ENCODE measurements at places on chromosomes 16 and 17. TPM values are rescaled to one million over a fixed set of nuclear protein-coding genes. Genes with fewer than 3 reads are reported as not detected.

DNA sequence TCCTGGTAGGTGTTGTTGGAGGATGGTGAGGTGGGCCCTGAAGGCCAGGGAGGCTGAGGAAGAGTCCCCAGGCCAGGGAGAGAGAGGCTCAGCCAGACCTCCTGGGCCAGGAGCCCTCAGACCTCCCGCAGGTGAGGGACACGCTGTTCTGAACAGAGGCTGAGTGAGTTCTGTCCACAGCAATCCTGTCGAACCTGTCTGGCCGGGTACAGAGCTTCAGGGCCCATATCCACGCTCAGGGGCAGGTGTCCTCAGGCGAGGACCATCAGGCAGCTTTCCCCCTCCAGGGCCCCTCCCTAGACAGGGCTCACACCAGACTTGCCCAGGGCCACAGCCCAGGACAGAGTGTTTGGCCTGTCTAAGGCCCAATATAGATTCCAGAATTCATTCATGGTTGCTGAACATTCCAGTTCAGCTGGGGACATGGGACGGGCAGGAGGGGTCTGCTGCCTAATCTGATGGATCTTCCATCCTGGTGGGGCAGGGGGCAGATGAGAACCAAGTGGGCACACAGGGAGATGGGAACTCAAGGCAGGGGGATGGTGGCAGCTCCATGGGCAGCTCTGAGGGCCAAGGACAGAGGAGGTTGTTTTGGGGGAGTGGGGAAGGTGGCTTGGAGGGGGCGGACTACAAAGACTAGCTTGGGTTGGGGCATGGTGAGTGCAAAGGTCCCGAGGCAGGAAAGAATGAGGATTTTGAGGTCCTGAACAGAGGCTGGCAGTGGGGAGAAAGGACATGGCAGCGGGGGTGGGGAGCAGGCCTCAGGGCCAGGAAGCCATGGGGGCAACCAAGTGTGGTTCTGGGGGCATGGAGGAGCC is 23.4 kb upstream of the MPRIP start:
- DNase-seq, result no peak

- DNase-seq, result no peak
Observed at GRCh38 chr17:6753006-6753445, 2.8 kb upstream of the XAF1 start.

DNA sequence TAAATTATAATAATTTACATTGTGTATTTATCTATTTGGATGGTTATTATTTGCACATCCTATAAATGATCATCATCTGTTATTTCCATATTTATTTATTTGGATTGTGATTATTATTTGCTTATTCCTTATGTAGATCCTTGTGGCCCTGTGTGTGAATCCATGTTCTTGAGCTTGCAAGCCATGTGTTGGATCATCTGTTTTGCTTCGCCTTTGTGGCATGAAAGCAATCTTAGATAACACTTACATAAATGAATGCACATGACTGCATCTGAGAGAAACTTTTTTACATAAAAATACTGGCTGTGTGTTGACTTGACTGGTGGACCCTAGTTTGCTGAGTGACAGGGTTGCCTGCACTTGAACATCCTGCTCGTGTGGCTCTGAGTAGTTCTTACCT is 1024.5 kb upstream of the RBFOX1 start:
- no peak for DNase-seq

DNA sequence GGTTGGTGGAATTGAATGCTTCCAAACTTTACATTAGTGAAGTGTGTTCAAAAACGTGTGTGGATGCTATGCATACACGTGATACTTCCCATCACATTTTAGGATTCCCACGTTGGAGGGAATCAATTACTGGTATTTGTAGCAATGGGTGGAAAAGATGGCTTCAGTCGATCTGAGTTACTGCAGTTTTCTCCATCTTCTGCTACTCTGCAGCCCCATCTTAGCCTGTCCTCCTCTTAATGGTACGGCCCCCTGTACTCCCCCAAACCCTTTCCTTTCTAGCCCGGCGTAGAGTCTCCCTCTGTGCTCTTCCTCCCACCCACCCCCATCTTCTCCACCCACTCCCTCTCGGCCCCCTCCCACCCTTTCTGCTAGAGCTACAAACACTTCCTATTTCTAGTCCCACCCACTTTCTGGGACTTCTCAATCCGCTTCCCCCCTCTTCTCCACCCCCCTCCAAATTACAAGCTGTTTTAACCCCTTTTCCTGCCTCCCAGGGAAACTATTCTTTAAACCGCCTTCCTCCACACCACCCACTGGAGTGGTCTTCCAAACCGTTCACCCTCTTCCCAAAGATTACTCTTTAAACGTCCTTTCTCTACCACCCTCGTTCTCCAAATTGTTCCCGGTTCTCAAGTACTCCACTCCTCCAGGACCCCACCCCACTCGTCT is 1.1 kb downstream of the CHTF8 start:
- no peak for DNase-seq

DNA sequence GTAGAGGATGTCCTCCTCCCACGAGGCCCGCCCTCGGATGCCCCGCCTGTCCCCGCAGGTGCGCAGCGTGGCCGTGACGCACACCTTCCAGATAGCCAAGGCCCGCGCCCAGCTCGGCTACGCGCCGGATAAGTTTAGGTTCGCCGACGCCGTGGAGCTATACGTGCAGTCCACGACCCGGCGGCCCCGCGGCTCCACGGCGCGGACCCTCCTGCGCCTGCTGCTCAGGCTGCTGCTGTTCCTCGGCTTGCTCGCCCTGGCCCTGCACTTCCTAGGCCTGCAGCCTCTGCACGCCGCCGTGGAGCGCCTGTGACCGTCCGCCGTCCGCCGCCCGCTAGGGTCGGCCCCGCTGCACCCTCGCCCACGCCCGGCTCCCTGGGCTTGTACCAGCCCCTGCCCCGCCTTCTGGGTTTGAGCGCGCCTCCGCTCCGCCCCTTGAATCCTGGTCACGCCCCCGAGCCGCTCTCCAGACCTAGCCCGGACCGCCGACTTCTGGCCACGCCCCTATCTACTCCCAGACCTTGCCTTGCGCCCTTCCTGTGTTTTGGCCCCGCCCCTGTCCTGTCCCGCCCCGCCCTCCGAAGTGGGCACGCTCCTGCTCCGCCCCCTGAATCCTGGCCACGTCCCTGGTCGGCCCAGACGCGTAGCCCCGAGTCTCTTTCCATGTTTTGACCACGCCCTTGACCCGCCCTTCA is 15.8 kb upstream of the EEF2K start:
- DNase-seq, result no peak

- no peak for DNase-seq
Observed at GRCh38 chr16:85435700-85436099, 177.4 kb upstream of the GSE1 start.

GRCh38 chr17:38730526-38731379 is 612 bp downstream of the CISD3 start:
- DNase-seq, result peak; percentile 61

DNA sequence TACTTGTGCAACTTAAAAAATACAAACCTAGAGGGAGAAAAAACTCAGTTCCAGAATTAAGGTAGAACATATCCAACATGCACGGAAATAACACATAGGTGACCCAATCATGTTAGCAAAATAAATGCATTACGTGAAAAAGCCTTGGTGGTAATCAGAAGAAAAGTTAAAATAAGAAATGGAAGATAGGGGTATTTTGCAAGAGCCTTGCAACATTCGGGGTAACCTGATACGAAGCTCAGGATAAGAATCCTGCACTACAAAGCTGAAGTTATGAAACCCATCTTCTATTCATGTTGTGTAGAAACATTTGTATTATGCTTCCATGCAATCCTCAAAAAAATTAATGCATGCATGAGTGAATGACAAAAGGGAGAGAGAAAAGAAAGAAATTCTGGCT is 33.1 kb downstream of the CHCT1 start:
- DNase-seq, result no peak

- DNase-seq, result no peak
Observed at GRCh38 chr17:81563861-81564586, 11.9 kb upstream of the FAAP100 start.

GRCh38 chr16:2968368-2968737 is 795 bp upstream of the PAQR4 start:
- no peak for DNase-seq

DNA sequence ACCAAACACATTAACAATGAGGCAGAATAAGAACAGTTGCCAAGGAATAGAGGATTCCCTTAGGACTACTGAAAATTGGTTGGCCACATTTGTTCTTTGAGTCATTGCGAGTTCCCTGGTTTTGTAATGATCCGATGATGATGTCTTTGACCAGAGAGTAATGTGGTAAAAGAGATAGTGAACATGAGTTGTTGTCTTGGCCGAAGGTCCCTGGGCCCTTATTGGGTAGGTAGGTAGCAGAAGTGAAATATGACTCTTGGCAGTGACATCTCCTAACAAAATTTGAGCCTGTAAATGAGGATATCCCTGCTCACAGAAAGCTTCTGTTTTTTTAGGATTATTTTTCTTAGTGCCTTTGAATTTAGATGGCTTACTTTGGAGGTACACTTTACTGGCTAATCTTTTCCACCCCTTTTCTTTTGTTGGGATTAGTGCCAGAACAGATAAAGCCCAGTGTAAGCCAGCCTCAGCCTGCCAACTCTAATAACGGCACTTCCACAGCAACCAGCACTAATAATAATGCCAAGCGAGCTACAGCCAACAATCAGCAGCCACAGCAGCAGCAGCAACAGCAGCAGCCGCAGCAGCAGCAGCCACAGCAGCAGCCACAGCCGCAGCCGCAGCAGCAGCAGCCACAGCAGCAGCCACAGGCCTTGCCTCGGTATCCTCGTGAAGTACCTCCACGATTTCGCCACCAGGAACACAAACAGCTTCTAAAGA is 47.2 kb downstream of the TNRC6A start:
- no peak for DNase-seq

DNA sequence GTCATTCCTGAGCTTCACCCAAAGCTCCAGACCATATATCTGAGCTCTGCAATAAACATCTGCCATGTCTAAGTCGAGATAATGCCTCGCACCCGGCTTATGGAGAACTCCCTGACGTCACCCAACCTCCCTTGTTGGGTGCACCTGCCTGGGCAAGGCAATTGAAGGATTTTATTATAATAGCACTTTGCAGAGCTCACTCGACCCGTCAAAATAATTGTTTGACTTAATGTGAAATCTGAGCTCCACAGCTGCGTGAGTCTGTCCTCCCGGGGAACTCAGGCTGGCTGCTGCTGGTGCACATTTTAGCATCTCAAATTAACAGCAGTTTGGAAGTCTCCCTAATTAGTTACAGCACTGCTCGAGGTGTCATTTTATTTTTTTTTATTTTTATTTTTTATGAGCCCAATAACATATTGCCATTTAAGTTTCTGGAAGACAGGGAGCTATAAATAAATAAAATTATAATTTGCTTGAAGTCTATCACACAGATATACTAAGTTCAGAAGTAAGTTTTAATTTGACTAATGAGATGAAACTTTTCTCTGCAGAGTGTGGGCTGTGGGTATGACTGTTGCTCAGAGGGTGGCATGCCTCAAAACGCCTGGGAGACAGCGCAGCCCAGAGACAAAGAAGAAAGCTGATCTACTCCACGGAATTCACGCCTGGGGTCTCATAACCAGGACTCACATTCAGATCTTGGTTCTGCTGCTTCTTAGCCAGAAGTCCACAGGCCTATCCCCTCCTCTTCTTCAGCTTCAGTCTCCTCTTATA is 401.4 kb upstream of the C16orf82 start:
- DNase-seq, result no peak

DNA sequence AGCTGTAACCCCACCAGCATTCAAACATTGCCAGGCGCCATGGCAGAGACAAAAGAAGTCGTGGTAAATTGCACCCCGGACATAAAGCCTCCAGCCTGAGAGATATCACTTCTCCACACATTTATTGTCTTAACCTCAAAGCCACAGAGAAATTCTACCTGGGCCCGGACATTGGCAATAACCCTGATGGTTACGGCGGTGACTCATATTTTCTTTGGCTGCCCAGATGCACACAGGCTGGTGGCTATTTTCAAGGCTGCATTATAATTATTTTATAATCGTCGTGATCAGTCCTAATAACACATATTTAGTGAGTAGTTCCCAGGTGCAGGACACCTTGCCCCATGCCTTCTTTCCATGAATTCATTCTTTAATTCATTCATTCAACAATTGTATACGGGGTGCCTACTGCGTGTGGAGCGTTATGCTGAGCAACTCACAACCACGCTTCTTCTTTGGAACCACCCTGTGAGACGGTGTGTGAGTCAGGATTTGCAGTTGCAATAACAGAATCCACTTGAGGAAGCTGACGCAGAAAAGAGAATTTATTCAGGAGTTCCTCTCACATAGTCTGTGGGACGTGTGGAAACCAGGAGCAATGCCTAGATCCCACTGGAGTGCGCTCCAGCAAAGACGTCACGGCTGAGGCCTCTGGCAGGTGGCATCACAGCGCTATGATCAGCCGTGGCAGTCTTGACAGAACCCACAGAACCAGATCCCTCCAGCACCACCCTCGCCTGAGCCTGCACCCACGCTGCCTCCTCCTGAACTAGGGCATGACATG is 245.7 kb downstream of the FOXL1 start:
- no peak for DNase-seq

GRCh38 chr17:73452009-73452408 is 140.2 kb upstream of the CDC42EP4 start:
- DNase-seq, result no peak

DNA sequence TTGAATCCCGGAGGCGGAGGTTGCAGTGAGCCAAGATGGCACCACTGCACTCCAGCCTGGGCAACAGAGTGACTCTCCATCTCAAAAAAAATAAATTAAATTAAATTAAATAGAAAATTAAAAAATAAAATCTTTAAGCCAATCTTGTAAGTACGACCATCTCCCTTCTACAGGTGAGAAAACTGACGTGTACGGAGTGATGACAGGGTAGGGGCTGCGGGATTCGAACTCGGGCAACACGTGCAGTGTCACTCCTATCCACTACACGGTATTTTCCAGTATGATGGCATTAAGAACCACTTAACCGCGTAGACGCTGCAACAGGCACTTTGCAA is 762 bp downstream of the WDR59 start:
- no peak for DNase-seq

DNA sequence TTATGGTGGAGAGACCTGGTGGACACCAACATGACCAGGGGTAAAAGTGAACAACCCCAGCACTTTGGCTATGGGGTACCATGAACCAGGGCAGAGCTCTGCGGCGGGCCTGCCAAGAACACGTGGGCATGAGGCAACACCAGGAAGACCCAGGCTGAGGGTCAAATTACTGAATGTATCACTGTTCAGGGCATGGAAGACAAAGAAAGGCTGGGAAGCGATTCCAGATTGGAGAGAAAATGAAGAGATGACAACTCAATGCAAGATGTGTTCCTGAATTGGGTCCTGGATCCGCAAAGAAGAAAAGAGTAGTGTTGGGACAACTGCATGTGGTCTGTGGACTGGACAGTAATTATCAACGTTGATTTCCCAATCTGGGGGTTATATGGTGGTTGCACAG is 19.8 kb downstream of the SPHK1 start:
- DNase-seq, result no peak

DNA sequence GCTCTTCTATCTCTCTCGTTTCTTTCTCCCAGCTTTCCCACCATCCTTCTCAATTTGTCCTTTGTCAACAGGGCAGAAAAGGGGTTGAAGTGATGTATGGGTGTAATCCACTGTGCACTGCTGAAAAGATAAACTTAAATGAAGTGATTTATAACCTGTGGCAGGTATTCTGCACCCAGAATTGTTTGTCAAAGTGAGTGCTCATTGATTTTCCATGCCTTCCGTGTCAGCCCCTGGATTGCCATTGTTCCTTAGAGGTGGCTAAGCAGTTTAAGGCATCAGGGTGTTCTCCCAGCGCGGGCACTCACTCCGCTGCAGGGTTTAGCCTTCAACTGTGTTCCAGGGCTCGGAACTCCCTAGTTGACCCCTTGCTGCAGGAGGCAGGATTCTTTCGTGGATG is 82.9 kb downstream of the PITPNC1 start:
- DNase-seq, result no peak

The TBC1D3 gene
- not detected for total RNA-seq

The CCL18 gene
- not detected for total RNA-seq

The DHRS7C gene
- total RNA-seq, result 0.53 TPM

The RANBP10 gene
- 22.0 TPM for total RNA-seq

The ZNF423 gene
- total RNA-seq, result 18.2 TPM

The MRC2 gene
- total RNA-seq, result 14.2 TPM

The KRT33B gene
- not detected for total RNA-seq

All from dorsolateral prefrontal cortex (tissue), 122 donors.